Esophagus squamous epithelium (tissue), 5 donors: ENCODE measurements at places on chromosomes 7 and 10.

DNA sequence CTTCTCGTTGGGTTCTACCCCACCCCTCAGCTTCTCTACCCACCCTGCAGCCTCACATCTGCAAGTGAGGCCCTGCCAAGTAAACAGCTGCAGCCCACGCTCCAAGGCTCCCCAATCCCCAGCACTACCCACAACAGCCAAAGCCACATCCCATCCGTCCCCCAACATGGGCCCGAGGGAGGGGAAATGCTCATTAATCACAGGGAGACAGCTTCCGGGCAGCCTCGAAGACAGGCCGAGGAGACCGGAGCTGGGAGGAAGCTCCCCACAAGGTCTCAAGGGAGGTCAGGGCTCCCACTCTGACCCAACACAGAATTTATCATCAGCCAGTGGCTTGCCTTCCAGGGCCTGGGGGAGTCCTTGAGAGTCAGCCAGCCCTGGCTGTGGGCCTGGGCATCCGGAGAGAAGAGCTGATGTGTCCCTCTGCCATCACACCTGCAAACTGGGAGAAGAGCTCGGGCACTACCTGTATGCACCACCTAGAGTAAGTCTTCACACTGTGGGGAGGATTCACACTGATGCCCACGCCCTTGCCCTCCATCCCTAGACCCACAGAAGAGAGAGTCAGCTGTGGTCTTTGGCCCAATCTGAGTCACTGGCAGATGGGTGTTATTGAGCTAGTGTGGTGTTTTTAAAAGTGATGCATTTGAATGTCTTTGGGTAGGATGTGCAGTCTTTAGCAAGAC lies 115.5 kb upstream of the ZMIZ1 start:
- DNase-seq = no peak

DNA sequence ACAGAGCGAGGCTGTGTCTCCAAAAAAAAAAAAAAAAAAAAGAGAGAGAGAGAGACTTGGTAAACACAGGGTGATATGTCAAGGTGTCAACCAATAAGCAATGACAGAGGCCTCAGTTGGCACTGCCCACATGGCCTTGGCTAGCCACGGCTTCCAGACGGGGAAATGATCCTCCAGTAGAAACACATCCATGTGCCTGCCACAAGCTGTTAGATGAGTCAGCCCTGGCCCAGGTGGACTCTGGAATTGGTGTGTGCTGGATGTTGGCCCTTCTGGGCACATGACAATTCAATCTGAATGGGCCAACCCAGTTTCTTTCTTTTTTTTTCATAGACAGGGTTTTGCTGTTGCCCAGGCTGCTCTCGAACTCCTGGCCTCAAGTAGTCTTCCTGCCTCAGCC lies 13.7 kb downstream of the RFC2 start:
- no peak for DNase-seq

GRCh38 chr10:100859484-100859763 lies 53.3 kb upstream of the SLF2 start:
- DNase-seq = no peak

GRCh38 chr7:150631084-150631826 lies 930 bp downstream of the GIMAP6 start:
- DNase-seq = no peak

GRCh38 chr10:72007246-72007892 lies 43.2 kb downstream of the CHST3 start:
- no peak for DNase-seq

DNA sequence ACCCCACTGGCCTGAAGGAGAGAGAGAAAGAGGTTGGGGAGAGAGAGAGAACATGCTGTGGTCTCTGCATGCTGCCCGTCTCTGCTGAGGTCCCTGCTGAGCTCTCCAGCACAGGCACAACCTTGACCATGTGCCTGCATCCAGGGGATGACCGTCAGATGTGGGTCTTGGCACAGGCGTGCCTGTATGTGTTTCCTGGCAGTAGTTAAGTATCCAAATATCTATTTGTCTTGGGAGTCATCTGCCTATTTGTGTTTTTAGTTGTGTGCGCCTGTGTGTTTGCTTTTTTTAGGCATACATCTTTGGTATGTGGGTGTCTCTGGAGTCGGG lies 1.9 kb upstream of the UNC5B start:
- no peak for DNase-seq

DNA sequence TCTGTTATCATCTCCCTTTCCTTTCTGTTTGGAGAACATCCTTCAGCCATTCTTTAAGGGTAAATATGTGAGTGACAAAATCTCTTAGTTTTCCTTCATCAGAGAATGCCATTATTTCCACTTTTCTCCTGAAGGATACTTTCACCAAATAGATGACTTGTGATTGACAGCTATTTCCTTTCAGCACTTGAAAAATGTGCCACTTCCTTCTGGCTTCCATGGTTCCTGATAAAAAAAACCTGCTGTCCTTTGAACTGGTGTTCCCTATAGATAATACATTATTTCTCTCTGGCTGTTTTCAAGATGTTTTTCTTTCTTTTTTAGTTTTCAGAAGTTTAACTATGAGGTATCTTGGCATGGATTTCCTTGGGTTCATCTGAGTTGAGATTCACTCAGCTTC lies 79.7 kb downstream of the TBXAS1 start:
- DNase-seq = no peak
